GM03348 (cell line): ENCODE measurements at places on chromosomes 6 and 20.

DNA sequence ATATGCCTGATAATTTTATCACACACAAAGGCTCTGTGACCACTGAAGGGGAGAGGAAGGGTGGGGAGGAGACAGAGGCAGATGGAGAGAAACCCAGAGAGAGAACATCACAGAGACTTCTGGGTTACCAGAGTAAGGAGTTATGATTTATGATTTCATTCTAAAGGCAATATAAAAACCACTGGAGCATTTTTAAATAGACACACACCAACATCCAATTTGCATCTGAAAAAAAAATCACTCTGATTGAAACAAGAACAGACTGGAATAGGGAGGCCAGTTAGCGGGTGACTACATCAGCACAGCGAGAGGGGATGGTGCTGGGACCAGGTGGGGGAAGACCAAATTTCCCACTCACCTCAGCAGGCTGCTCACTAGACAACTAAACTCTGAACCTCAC lies 104.8 kb downstream of the AGPAT4 start:
- no peak for DNase-seq

GRCh38 chr20:51631953-51632352 lies 89.4 kb upstream of the NFATC2 start:
- DNase-seq: no peak

DNA sequence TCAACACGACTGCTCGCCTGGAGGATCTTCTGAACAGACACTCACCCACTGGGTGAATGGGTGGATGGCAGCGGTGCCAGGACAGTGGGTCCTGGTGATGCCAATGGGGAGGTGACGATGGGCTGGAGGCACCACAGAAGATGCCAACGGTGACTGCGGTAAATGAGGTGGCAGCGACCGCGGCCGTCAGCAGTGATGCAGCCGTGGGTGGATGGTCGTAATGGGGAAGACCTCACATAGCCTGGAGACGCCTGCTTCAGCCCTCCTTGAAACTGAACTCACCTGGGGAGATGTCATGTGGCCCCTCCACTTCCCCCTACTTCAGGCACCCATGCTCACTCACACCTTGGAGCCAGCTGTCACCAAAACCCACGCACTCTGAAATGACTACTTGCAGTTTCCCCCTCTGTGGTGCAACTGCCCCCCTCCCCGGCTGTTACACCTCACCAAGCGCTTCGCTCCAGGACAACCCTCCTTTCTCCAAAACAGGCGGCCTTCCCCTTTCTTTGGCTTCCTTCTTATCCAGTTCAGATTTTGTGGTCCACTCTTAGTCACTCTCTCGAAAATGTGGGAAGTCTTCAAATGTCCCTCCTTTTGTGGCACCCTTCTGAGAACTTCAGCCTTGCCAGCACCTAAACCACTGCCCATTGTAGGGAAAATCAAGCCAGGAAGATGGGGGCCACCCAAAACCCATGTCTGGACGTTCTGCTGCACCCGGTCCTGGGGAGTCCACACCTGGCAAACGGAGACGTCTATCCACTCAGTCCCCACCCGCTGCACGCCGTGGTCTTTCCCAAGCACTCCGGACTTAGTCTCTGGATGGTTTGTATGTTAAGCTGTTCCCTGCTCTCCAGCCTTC lies 10.4 kb upstream of the ABHD16B start:
- no peak for DNase-seq

- DNase-seq: peak; percentile 20
These were observed 35.0 kb downstream of the SESN1 start for GRCh38 chr6:109059571-109060021.

DNA sequence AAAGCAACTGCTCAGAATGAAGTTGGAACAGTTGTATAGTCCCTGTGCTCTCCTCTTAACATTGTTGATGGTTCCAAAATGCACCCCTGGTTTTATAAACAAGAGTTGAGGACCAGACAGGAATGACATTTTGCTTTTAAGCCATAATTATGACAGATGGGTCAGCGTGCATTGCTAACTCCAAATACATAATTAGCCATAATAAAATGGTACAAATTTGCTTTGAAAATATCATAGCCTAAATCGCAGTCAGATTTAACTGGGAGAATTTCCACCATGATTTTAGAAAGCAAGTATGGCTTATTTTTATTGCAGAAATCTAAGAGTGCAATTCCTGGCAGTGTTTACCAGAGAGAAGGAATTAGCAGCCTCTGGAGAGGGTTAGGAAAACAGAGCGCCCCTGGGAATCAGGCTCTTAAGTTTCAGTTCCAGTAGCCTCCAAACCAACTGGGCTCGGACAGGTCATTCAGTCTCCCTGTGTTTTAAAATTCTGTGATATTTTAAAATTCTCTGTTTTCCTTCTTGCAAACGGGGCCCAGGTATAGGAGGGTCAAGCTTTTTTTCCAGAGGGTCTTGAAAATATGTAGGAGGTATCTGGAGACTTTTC lies 302.3 kb downstream of the TBC1D7 start:
- no peak for DNase-seq

DNA sequence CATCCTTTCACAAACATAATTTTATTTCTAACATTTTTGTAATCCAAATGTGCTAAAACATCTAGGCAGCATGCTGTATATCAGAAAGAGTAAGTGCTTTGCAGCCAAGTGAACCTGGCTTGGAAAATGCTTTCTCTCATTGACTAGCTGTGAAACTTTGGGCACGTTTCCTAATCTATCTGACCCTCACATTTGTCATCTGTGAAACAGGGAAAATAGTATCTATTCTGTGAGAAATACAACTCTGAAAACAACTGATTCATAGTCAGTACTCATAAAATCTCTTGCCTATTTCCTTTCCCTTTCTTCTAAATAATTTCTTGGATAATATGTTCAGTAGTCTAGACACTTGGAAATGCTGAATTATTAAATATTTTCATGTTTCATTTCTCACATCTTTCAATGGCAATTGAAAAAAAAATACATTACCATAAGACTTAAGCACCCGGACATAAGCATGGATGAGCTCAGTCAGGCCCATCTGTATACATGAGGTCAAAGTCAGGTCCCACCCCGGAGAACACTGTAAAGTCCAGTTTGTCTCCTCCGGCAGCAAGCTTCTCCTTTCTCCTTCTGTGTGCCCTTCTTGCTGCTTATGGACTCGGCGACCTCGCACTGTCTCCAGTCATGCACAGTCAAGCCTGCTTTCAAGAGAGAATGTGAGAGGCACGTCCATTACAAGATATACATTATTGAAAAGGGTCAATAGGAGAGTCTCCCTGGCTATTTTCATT lies 455.0 kb upstream of the SOX4 start:
- peak; percentile 13 for DNase-seq

- DNase-seq: no peak
These were observed 24.4 kb upstream of the MYBL2 start for GRCh38 chr20:43642548-43642947.

- DNase-seq: peak; percentile 21
These were observed 28.4 kb downstream of the PAQR8 start for GRCh38 chr6:52390361-52390727.

- peak; percentile 67 for DNase-seq
These were observed 211.5 kb upstream of the FOXA2 start for GRCh38 chr20:22795871-22796270.

GRCh38 chr20:48912065-48912464 lies 9.4 kb upstream of the ARFGEF2 start:
- DNase-seq: no peak

- DNase-seq: no peak
These were observed 424.6 kb upstream of the PTCHD4 start for GRCh38 chr6:48535582-48536009.

- no peak for DNase-seq
These were observed 242.2 kb upstream of the RREB1 start for GRCh38 chr6:6865611-6866010.

GRCh38 chr6:2558861-2559801 lies 191.6 kb downstream of the MYLK4 start:
- DNase-seq: no peak

- DNase-seq: no peak
These were observed 28.2 kb upstream of the ATXN1 start for GRCh38 chr6:16789329-16790038.

DNA sequence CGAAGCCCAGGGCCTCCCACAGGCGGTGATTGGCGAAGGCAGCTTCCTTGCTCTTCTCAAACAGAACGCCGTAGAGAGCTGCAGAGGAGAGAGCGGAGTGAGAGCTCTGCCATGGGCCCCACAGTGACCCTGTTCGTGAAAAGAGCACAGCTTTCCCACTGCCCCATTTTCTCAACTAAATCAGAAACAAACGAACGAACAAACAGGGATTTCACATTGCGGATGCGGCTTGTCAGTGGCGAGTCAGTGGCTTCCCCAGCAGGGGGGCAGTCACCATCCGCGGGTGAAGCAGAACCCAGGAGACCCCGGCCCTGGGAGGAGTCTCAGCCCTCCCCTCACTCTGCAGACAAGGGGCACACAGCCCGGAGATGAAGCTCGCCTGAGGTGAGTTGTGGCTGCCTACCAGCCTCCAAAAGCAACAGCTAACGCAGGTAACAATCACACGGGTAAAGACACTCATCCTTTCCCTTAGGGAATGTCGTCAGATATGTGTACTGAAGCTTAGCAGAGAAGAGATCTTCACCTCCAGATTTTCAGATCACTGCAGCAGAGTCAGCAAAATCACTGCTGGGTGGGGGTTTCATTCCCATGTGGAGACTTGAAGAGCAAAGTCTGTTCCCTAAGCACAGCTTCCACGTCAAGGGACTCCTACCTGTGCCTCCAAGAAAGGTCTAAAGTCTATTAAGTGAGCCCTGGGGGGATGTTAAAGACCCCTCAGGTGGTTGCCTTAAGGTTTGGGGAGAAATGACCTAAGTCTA lies 51.2 kb upstream of the GPR31 start:
- no peak for DNase-seq

DNA sequence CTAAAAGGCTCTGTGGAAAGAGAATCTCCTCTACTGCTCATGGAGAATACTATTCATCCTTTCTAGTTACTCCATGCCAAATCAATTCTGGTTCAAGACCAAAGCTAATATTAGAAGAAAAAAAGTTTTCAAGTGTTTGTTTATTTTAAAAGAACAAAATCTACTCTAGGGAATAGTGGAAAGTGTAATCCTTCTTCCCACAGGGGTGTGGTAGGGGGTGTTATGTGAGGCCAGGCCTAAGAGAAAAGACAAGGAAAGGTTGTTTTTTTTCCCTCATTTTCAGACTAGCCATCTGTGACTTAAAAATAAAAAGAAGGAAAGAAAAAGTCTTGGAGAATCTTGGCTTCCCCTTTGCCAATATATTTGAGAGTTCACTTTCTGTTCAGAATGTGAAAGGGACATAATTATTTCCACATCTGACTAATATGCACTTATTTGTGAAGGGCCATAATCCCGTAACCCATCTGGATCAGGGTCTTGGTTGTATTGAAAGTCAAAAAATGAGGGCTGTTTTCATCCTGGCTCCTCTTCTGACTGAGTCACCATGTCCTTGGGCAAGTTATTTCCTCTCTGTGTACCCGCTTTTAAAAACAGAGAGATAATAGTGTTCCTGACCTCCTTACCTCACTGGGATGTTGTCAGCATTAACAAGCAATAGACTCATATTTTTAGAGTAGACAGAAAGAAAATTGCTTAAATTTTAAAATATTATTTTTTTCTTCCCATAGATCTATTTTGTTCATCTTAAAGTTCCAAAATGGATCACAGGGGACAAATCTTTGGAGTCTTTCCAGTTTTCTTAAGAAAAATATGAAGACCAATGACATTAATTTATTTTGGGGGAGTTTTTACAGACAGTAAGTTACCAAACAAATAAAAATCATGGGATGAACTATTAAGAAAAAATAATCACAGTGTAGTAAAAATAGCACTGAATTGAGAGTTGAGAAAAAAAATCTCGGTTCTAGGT lies 233.7 kb downstream of the IBTK start:
- DNase-seq: no peak

- DNase-seq: peak; percentile 54
These were observed 111.3 kb downstream of the SIM1 start for GRCh38 chr6:100353276-100354015.

DNA sequence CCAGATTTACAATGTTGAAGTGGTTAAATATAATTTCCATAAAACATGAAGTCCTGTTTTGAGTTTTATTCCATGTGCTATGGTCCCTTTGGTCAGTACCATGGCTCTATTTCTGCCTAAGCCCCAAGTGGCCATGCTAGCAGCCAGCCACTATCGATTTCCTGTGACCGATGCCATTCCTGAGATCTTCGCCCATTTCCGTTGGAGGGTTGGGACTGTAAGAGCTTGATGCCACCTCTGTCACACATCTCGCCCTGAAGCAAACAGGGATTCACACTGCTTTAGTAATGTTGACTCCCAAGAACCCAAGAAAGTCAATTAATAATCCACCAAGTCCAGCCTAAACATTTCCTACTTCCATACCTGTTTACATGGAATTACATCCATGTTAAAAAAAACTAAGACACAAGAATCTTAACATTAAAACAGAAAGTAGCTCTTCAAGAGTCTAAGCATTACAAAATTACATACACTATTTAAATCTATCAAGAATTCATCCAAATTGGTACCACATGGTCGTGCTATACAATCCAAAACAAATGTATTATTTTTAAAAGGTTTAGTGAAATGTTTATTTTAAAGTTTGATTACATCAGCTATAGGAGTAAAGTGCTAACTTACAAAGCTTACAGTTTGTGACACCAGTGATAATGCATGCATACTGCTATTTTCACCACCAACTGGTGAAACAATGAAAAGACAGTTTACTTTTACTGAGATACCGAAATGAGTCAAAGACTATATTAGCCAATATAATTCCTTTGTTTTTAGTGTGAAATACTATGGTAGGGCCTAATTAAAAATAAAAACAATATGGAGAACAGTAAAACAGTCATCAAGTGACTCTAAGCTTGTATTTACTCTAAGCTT lies 2.5 kb downstream of the RBM39 start:
- DNase-seq: peak; percentile 35

DNA sequence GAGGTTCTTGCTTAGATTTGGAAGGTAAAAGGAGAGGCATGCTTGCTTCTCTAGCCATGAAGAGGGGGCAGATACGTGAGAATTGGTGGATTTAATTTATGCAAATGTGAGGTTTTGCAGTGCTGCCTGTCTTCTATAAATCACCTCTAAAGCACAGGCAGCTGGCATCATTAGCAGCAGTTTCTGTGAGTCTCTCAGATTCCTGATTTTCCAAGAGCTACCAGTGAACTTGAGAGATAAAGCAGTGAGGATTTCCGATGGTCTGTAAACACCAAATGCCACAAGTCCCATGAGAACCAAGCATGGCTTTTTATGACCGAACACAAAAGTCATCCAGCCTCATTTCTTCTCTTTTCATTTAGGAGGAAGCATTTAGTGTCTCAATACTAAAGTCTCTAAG lies 3.2 kb upstream of the SIRPB2 start:
- DNase-seq: no peak

GRCh38 chr6:30112402-30112994 lies 392 bp downstream of the TRIM31 start:
- DNase-seq: no peak

GRCh38 chr20:988272-988671 lies 13.8 kb downstream of the RSPO4 start:
- no peak for DNase-seq

- DNase-seq: no peak
These were observed 35.8 kb downstream of the RREB1 start for GRCh38 chr6:7143476-7143974.

- DNase-seq: peak; percentile 17
These were observed 99.3 kb upstream of the CITED2 start for GRCh38 chr6:139473731-139474130.
